ENCODE measurements at places on chromosomes 13 and 19. TPM values are rescaled to one million over a fixed set of nuclear protein-coding genes. Genes with fewer than 3 reads are reported as not detected.

Gene ICAM1
- 26.8 TPM for total RNA-seq

Gene HIPK4
- 0.14 TPM for total RNA-seq

Gene KLK15
- not detected for total RNA-seq

Gene LATS2
- total RNA-seq: 25.3 TPM

Gene IGLON5
- not detected for total RNA-seq

Gene TUBA3C
- not detected for total RNA-seq

Gene RNF225
- total RNA-seq: not detected

Gene ZNF208
- total RNA-seq: not detected

Gene KCNJ14
- total RNA-seq: 0.59 TPM

Gene ATP1A3
- total RNA-seq: 0.14 TPM

Gene CCDC97
- 8.3 TPM for total RNA-seq

Gene ZNF714
- total RNA-seq: 7.8 TPM

Gene EXOSC5
- total RNA-seq: 7.1 TPM

Gene NOTCH3
- 31.2 TPM for total RNA-seq

Gene MEGF8
- total RNA-seq: 52.1 TPM

Gene PTGER1
- 5.6 TPM for total RNA-seq

Gene FBXO17
- total RNA-seq: 21.5 TPM

Gene GJA3
- under 0.01 TPM for total RNA-seq

Gene GAPDHS
- total RNA-seq: not detected

Gene ZNF793
- total RNA-seq: 1.5 TPM

Gene LHB
- total RNA-seq: not detected

Gene SCEL
- total RNA-seq: not detected

Gene TNFRSF19
- 2.4 TPM for total RNA-seq

Gene GPR12
- not detected for total RNA-seq

Gene AZU1
- total RNA-seq: not detected
